ENCODE measurements at places on chromosomes 7 and 10. TPM values are rescaled to one million over a fixed set of nuclear protein-coding genes. Genes with fewer than 3 reads are reported as not detected.

GRCh38 chr7:2131800-2132199 lies 100.9 kb downstream of the MAD1L1 start:
- no peak for DNase-seq

DNA sequence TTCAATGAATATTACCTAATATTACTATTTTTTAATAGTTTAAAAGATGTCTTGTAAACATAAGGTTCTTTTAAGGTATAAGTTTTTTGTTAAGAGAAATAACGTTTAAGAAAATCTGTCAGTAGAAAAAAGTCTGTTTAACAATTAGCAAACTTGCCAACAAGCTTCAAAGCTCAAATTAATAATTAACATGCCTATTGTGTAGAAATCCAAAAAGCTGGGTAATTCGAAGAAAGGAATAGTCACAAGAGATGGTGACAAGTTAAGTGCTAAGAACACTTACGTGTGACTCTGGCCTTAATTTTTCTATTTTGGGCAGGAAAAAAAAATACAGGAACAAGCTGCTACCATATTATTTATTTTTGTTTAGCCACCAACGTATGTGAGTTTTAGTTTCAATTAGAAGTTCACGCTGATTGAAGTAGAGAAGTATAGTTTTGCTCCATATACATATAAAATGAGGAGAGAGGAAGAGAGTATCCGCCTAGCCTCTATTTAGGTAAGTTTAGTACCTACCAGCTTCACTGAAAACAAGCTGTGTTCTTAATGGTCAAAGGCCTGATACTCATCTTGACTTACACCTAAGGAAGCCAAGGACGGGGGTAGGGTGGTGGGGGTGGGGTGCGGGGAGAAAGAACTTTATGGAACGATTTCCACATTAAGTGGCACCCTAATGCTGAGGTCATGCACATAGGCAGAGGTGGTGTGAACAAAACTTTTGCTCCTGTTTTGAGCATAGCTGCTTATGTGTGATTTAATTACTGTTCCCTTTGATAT lies 43.4 kb upstream of the AGBL3 start:
- no peak for DNase-seq

DNA sequence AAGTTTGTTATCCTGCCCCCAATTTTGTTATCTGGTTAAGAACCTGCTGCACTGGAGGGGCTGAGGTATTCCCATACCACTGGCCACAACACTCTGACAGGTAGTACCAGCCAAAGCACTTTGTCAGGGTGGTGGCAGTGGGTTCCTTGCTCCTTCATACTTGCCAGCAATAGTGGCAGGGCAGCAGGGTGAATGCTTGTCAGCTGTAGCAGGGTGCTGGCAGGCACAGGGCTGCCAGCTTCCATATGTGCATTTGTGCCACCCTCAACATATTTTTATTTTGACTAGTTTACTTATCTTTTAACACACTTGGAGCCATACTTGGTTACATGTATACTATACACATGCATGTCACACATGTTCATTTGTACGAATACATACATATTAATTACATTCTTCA lies 294.0 kb upstream of the VWC2 start:
- no peak for DNase-seq

GRCh38 chr10:132470410-132471124 lies 67.0 kb upstream of the INPP5A start:
- peak; percentile 60 for DNase-seq

GRCh38 chr10:99875473-99875872 lies 93.0 kb downstream of the ABCC2 start:
- no peak for DNase-seq

DNA sequence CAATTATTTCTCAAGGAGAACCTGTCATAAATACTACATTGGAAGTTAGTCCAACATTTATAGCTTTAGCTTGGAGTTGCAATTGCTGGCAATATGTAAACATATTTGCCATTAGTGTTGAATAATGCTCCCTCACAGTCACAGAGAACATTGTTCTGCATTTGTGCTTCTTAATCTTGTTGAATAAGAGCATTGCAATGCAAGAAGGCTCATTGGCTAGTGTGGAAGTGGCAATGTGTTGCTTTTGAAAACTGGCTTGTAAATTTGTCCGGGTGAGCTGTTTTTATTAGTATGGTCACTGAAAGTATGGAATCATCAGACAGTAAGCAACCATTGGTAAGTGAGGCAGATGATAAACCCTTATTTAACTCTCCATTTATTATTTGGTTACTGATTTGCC lies 47.7 kb upstream of the MBL2 start:
- DNase-seq = no peak

DNA sequence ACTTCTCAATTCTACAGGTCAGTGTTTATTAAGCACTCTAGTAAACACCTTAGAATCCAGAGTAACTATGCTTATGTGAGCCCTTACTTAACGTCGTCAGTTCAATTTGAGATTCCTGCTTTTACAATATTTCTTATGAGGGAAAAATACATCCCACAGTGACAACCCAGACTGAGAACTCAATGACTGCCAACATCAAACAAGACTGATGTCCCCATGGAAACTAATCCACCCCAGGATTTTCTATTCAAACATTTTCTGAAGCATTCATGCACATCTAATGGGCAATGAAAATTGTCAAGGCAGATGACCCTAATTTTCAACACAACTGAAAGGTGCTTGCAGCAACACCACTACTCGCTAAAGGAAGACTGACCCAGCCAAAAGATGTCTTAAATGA lies 67.0 kb downstream of the ATE1 start:
- no peak for DNase-seq

- DNase-seq = no peak
Observed at GRCh38 chr7:115662120-115662519, 368.4 kb downstream of the TFEC start.

DNA sequence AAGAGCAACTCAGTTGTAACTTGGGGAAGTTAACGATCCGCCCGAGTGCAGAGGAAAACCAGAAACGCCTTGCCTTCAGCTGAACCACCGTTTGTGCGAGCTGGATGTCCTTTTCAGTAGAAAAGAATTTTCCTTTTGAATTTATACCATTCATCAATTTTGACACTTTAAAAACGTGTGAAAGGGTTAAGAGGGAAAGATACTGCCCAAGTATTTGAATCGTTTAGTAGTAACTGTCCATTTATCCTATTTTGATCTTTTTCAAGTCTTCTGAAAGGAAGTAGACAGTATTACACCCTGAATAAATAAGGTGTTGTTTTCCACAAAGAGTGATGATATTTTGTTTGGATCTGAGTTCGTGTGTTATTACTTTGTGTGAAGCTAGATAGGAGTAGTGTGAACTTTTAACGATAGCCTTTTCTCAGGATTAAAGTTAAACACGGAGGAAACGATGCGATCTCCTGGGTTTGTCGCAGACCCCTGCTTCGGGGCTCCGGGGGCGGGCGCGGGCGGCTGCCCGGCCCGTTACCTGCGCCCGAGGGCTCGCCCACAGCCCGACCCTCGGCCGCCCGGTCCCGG lies 830 bp upstream of the BMI1 start:
- peak; percentile 24 for DNase-seq

DNA sequence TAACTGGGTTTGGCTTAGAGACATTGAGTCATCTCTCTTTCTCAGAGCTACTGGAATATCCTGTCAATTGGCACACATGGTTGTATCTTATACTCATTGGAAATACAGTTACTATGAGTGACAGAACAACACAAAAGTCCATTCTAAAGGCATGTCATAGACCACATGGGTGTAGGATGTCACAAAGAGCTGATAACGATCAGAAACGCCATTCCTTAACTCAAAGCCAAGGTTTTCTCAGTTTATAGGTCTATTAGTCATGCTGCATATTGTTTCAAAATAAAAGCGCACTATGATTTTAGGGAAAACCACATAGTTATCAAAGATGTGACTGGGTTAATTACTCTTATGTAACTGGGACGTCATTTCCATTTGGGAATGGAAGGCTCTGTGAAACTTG lies 147.2 kb upstream of the FAM171A1 start:
- no peak for DNase-seq

DNA sequence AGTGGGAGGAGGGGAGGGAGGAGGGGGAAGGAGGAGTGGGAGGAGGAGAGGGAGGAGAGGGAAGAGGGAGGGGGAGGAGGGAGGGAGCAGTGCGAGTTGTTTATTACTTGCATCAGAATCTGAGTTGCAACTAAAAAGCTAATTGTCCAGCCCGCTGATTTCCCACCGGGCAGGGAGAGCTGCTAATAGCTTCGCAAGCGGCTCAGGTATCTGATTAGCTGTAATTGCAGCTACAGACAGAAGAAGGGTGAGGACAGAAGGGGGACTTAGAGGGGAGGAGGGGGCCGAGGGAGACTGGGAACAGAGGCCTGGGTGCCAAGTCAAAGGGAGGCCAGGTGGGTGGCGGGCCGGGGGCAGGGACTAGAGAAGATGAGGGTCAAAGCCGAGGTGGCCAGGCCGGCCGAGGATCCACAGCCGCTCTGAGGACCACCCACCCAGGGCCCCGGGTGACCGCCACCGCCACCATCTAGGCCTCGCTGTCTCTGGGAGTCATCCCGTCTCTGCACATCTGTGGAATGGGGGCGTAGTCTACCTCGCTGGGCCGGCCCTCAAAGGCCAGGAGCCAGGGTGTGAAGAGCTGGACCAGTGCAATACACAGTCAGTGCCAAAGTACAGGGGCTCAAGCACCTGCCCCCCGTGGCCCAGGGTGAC lies 54.2 kb downstream of the MICALL2 start:
- no peak for DNase-seq

GRCh38 chr10:115831016-115831415 lies 442.0 kb downstream of the GFRA1 start:
- DNase-seq = no peak

DNA sequence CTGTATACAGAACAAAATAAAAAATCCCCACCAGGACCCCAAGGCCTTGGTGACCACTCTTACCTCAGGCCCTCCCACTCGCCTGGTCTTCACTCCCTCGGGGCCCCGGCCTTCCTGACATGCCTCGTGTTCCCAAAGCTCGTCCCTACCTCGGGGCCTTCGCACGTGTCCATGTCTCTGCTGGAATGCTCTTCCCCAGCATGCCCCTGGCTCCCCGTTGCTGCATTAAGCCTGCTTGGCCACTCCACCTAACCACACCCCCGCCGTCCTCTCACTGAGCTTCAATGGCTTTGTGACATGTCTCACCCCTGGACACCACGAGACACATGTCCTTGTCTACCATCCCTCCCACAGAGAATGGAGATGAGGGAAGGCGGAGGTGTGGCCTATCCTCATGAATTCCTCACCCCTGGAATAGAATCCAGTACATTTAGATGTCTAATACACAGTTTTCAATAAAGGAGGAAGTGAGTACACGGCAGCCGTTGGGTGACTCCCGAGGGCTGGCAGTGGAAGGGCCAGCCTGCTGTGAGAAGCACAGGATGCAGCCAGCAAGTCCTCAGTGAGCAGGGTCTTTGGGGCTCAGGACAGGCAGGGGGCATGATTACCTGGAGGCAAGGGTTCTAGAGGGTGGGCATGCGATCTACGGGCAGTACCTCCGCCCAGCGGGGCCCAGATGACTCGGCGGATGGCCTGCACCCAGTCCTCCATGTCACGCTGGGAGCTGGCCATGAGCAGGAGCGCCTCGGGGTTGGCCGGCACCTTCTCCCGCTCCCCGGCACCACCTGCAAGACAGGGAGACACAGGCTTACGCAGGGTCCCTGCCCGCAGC lies 125.7 kb downstream of the ARHGAP22 start:
- DNase-seq = no peak

GRCh38 chr7:129144834-129145668 lies 544 bp downstream of the TSPAN33 start:
- DNase-seq = peak; percentile 50

GRCh38 chr7:151863386-151864079 lies 13.4 kb downstream of the PRKAG2 start:
- no peak for DNase-seq

GRCh38 chr7:133735222-133735621 lies 391.9 kb upstream of the LRGUK start:
- DNase-seq = no peak

DNA sequence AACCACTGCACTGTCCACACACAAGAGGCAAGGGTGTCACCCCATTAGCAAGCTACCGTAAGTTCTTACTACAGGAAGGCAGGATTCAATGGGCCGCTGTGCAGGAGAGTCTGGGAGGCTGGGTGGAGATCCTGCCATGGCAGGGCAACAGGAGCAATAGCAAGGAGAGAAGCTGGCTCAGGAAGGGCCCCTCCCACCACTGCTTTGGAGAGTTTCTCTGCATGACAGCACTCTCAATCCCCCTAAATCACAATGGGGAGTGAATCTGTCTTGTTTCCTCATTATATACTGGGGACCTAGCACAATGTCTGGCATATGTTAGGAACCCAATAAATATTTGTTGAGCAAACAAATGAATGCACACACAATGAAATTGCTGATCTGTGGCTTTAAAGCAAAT lies 83.2 kb upstream of the SFMBT2 start:
- no peak for DNase-seq

DNA sequence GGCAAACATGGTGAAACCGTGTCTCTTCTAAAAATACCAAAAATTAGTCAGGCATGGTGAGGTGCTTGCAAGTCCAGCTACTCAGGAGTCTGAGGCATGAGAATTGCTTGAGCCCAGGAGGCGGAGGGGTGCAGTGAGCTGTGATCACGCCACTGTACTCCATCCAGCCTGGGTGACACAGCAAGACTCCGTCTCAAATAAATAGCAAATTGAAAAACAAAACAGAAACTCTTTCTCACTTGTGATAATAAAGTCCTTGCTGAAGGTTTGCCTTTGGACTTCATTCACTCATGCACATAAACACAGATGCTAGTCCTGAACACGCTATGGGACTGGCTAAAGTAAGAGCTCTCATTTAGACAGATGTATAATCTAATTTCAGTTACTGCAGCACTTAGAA lies 37.6 kb downstream of the ANK3 start:
- DNase-seq = no peak

DNA sequence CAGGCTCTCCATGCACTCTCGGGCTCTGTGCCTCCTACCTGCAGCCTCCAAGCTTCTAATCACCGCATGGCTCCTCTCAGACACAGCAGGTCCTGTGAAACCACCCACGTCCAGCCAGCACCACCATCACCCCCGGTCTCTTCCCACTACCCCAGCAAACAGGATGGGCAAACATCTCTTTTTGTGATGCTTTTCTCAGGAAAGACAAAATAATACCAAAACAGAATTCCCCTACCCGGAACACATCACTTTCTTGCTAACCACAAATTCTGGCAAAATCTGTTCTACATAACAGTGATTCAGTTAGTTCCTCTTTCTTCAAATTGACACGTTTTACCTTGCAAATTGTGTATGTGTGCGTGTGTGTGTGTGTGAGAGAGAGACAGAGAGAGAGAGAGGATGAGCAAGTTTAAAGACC lies 6.5 kb downstream of the SNX8 start:
- DNase-seq = peak; percentile 11

- no peak for DNase-seq
Observed at GRCh38 chr7:121595758-121596696, 199.9 kb upstream of the FAM3C start.

Gene C10orf67
- 0.16 TPM for total RNA-seq

Gene ZC3HAV1L
- 19.8 TPM for total RNA-seq

Gene GBX1
- not detected for total RNA-seq

Gene NPC1L1
- not detected for total RNA-seq

Gene GSTO2
- total RNA-seq = 2.1 TPM

Gene OR2A5
- total RNA-seq = not detected

Gene ABCB1
- total RNA-seq = 4.9 TPM

Gene SVOPL
- not detected for total RNA-seq

Gene CDCA7L
- total RNA-seq = 92.1 TPM

Gene SLC29A3
- 2.6 TPM for total RNA-seq

Gene TCAF2
- total RNA-seq = 47.6 TPM
